ENCODE measurements at places on chromosomes 7 and 10. TPM values are rescaled to one million over a fixed set of nuclear protein-coding genes. Genes with fewer than 3 reads are reported as not detected.

DNA sequence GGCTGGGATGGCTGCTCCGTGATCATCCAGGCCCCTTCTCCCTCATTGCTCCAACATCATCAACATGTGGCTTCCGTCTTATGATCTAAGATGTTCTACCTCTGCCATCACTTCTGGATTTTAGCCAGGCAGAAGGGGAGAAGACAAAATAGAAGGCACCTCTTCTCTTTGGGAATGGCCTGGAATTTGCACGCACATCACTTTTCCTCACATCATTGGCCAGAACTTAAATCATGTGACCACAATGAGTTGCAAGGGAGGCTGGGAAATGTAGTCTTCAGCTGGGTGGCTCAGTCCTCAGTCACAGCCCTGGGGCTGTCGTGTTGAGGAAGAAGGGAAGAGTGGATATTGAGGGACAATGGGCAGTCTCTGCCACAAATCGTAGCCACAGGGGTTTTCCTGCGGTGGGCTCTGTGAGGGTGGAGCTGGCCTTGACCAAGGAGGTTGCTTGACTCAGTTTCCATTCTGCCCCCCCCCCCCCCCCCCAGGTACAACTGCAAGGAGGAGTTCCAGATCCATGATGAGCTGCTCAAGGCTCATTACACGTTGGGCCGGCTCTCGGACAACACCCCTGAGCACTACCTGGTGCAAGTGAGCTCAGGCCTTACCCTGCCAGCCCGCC lies 50.3 kb downstream of the PALD1 start:
- no peak for DNase-seq
- H3K4me3 ChIP-seq, result no peak overlapping the region
- no peak overlapping the region for H3K27ac ChIP-seq

DNA sequence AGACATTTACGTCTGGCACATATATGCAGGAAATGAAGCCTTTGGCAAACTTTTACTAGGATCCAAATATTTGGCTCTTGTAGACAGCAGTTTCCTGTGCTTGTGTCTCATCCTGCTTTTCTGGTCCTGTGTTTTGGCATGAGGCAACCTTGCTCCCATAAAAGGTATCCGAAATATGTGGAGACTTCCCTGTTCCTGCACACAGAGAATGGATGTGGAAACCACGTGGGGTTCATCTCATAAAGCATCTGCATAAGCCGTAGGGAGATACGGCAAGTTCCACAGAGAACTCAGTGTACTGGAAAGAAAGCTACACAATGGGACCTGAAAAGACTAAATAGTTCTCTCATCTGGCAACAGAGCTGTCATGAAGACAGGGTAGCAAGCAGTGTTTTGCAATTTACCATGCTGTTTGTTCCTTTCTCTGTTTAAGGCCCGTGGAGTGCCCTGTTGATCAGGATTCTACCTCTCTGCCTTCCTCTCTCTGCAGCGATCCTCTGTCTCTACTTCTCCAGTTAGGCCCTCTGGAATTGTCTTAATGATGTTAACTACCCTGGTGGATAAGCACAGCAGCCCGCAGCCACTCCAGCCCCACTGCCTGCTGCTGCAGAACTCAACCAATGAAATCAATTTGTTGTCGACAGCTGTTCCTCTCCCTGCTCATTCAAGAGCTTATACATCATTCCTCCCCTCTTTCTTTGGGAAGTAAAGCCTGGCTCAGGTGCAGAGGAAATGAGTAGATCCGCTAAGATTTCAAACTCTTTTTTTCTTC lies 293.6 kb downstream of the CSTF2T start:
- H3K27ac ChIP-seq, result no peak overlapping the region
- no peak overlapping the region for H3K4me3 ChIP-seq
- no peaks in the 10 kb centered on the region for H3K36me3 ChIP-seq
- no peaks in the 10 kb centered on the region for H3K27me3 ChIP-seq

DNA sequence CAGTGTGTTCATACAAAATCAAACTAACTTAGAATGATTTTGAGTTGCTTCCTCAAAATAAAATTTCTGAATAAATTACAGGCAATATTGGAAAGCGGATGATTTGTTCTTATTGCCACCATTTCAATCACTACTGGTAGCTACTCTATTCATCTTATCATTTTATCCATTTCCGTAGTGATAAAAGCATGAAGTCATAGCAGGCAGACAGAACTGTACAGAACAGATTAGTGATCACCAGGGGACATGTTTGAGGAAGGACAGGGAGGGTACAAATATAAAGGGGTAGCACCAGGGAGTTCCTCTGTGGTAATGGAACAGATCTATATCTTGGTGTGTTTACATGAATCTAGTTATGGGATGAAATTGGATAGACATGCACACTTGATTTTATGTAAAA lies 138.5 kb downstream of the WNT2 start:
- H3K27me3 ChIP-seq, result no peaks in the 10 kb centered on the region
- H3K4me3 ChIP-seq, result no peak overlapping the region
- H3K4me1 ChIP-seq, result peaks cover 49% of the 10 kb centered on the region
- H3K27ac ChIP-seq, result no peak overlapping the region

SEMA3E gene
- 5.1 TPM for total RNA-seq

ATRNL1 gene
- total RNA-seq, result 66.0 TPM

TCERG1L gene
- total RNA-seq, result not detected

SMO gene
- 37.4 TPM for total RNA-seq

DNA sequence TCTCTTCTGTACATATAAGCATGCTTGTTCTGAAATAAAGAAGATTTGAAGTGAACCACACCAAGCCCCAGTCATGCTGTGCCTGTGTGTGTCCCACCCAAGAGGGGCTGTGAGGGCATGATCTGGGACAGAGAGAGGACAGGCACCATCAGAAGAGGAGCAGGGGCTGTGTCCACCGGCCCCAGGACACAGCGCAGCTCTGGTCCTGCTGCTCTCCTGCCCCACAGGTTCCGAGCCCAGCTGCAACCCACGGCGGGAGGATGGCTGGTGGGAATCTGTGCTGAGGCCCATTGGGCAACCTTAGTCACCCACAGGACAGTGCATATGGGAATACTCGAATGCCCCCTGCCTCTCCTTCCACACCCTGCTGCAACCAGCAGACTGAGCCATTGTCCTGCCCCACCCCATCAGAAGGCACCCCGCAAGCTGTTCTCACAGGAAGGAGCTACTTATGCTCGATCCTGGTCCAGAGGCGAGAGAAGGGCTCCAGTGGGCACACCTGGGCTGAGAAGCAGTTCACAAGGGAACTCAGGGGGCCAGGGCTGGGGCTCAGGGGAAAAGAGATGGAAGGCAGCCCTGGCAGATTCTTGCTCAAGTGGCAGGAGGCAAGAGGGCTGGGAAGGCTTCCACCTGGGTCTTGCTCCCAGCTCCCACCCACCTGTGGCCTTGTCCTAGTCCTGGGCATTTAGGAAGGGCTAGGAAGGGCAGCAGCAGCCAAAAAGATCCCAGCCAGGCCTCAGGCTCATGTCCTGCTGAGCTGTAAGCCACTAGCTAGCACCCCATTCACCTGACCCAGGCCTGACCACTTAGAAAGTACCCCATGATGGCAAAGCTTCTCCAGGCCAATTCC lies 31.9 kb downstream of the LDB3 start:
- no peaks in the 10 kb centered on the region for H3K27me3 ChIP-seq
- peak; percentile 61 for DNase-seq
- no peak overlapping the region for H3K27ac ChIP-seq
- no peak overlapping the region for H3K4me3 ChIP-seq
- H3K4me1 ChIP-seq, result no peaks in the 10 kb centered on the region

- H3K27me3 ChIP-seq, result no peaks in the 10 kb centered on the region
- peak overlapping the region; percentile 96 for H3K27ac ChIP-seq
- peaks cover 5% of the 10 kb centered on the region for H3K36me3 ChIP-seq
- no peak overlapping the region for H3K4me3 ChIP-seq
- no peak for DNase-seq
Measured at GRCh38 chr7:92714767-92715166, 121.6 kb downstream of the CDK6 start.

DNA sequence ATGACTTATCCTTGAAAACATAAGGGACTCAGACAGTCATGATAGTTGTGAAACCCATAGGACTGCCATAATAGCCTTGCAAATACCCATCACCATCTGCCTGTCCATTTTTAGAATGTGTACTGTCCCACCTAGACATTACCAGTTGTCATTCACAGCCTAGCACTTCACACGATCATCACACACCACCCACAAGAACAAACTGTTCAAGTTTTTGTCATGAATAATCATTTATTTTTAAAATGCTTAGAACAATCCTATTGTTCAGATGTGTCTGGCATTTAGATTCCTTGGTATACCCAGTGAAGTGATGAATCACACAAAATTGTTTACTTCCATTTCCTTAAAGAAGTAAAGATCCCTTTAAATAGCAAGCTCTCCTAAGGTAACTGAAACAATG lies 46.6 kb downstream of the CCDC3 start:
- H3K4me1 ChIP-seq, result peaks cover 11% of the 10 kb centered on the region
- no peak overlapping the region for H3K27ac ChIP-seq
- no peak overlapping the region for H3K4me3 ChIP-seq
- no peaks in the 10 kb centered on the region for H3K27me3 ChIP-seq

KIN gene
- 11.3 TPM for total RNA-seq

DNA sequence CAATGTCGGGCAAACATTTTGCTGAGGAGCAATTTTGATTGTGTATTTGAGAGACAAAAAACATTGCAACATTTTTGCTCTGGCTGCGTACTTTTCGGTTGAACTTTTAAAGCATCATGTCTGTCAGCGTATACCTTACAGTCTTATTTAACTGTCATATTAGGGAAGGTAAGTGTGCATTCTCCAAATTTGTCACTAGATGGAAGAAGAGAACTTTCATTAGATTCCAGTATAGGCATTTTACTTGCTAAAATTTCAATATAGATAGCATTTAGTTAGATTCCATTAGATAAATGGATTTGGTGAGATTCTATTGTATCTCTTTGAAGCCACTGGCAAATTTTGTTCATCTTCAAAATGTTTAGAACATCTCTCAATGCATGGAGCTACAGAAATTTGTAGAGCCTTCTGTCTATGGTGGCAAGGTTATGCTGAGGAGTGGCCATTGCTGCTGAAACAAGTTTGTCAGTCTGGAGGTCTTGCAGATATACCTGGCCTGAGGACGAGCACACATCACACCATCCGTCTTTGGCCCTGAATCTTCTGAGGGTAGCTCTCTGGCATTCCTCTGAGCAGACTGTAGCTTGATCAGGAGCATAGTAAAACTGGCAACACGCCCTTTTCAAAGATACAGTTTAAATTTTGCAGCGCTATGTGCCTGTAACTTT lies 437.5 kb upstream of the MBL2 start:
- no peak overlapping the region for H3K27ac ChIP-seq
- no peak for DNase-seq
- H3K36me3 ChIP-seq, result no peaks in the 10 kb centered on the region
- H3K4me1 ChIP-seq, result no peaks in the 10 kb centered on the region
- no peak overlapping the region for H3K4me3 ChIP-seq

DNA sequence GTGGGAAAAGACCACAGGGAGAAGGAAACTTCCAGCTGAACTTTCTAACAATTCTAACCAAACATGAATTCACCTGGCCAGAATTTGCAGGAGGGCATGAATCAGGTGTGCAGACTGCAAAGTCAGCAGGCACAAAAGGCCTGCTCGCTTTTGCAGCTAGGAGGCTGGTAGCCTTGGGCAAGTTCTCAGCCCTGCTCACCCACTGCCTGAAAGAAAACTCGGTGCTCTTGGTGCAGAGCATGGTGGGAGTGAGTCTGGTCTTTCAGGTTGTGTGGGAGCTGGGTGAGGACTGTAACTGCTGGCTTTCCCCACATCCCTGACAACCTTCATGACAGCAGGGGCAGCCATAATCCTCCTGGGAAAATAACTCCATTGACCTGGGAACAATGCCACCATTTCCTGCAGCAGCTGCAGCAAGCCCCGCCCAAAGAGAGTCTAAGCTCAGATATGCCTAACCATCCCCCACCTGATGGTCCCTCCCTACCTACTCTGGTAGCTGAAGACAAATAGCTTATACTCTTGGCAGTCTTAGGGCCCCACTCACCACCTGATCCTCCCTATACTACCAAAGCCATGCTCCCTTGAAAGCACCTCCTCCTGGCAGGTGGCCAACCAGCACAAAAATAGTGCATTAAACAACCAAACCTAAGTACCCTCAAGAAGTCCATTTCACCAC lies 31.6 kb downstream of the ZNF117 start:
- no peaks in the 10 kb centered on the region for H3K4me1 ChIP-seq
- H3K27ac ChIP-seq, result no peak overlapping the region
- no peak for DNase-seq
- no peaks in the 10 kb centered on the region for H3K27me3 ChIP-seq
- peaks cover 4% of the 10 kb centered on the region for H3K36me3 ChIP-seq
- no peak overlapping the region for H3K4me3 ChIP-seq

- H3K27me3 ChIP-seq, result no peaks in the 10 kb centered on the region
- no peak for DNase-seq
- H3K36me3 ChIP-seq, result peaks cover 36% of the 10 kb centered on the region
- no peak overlapping the region for H3K4me3 ChIP-seq
Measured at GRCh38 chr10:109871476-109871875, 51.8 kb downstream of the XPNPEP1 start.

DNA sequence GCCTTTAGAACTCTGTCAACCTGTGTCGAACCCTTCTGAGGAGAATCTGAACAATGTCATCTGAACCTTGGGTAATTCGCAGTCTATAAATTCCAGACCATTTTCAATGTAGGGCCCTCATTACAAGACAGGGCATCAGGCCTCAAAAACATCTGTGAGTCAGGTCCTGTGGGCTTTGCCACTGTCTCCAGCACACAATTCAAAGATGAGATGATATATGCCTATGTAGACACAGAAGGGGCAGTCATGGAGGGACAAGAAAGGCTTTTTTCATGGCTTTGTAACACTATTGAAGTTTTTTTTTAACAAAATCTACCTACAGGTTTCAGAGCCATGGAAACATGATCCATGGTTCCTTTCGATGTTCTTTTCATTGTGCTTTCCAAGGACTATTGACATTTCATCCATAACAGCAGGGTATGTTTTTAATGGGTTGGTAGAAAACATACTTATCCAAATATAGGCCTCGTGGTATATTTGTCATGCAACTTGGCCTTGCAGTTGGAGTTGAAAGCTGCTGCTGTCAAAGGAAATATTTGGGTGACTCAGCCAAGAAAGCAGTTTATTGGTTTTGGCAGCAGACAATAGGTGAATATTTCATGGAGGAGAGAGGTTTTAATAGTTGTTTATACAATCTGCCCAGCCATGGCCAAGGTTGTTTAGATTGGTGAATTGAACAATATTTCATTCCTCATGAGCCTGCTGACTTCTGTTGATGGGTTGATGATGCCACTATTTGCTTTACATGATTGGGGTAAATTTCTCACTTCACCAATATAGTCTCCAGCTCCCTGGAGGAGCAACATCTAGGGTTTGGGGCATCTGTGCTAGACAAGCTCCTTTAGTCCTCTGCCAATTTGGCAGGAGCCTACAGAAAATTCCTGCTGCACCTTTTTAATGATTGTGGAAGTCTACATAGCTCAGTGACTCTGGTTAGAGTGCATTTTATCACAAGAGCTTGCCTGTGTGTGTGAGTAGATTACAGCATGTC lies 158.4 kb upstream of the TMEM72 start:
- peak overlapping the region; percentile 93 for H3K27ac ChIP-seq
- no peak for DNase-seq

- H3K4me3 ChIP-seq, result no peak overlapping the region
- H3K27me3 ChIP-seq, result no peaks in the 10 kb centered on the region
- DNase-seq, result no peak
- H3K27ac ChIP-seq, result no peak overlapping the region
- peaks cover 3% of the 10 kb centered on the region for H3K36me3 ChIP-seq
- peaks cover 62% of the 10 kb centered on the region for H3K4me1 ChIP-seq
Measured at GRCh38 chr10:114871379-114871778, 49.8 kb downstream of the FHIP2A start.

VAX1 gene
- not detected for total RNA-seq

All from chondrocyte (in vitro differentiated cells).